Suppressor macrophage treated with lipopolysaccharide for 4 hours (primary cell): ENCODE measurements at places on chromosomes 1 and 21.

GRCh38 chr21:19541602-19542001, 1138.0 kb upstream of the TMPRSS15 start:
- DNase-seq = no peak

GRCh38 chr1:229380536-229381160, 37.8 kb upstream of the CCSAP start:
- DNase-seq = no peak

- DNase-seq = no peak
Observed at GRCh38 chr21:46428987-46429710, 29.5 kb upstream of the DIP2A start.

- no peak for DNase-seq
Observed at GRCh38 chr21:25658427-25659035, 19.5 kb downstream of the JAM2 start.

GRCh38 chr1:209617047-209617673, 33.6 kb downstream of the CAMK1G start:
- DNase-seq = no peak

DNA sequence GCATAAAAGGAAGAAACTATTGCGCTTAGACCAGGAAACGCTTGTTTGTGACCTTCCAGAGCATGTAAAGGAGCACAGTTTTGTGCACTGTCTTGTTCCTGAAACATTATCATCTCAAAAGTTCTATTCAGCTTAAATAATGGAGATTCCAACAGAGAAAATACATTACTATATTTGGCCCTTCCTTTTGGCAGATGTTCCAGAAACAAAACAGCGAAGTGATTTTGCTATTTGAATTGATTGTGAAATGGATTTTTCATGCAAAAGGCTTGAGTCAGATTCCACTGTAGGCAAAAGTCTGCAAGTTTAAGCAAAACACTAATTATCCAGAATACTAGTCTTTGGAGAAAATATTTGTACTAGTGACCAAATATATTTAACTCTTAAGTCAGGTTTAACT, 80.3 kb upstream of the PTBP2 start:
- no peak for DNase-seq

- DNase-seq = no peak
Observed at GRCh38 chr21:16192902-16193301, 463.1 kb downstream of the USP25 start.

DNA sequence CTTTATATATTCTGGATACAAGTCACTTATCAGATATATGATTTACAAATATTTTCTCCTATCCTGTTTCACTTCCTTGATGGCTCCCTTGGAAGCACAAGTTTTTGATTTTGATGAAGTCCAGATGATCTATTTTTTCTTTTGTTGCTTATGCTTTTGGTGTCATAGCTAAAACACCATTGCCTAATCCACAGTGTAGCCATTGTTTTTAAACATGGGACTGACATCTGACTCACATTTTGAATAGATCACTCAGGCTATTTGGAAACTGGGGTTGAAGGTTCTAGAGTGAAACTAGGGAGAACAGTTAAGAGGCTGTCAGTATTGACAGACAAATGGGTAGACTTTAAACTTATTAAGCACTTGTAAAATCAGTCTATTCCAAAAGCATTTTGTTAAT, 16.6 kb downstream of the AK4 start:
- DNase-seq = peak; percentile 91

DNA sequence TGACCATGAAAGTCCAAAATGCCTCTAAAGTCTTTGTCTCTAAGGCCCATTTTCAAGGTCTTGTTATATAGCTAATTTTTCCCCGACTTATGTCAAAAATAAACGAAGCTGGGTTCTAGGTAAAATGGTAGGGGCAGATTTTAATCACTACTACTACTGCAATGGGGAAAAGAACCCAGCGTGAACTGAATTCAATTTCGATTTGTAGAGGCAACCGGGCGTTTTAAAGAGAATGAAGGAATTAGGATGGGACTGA, 536 bp upstream of the EXO1 start:
- DNase-seq = no peak

DNA sequence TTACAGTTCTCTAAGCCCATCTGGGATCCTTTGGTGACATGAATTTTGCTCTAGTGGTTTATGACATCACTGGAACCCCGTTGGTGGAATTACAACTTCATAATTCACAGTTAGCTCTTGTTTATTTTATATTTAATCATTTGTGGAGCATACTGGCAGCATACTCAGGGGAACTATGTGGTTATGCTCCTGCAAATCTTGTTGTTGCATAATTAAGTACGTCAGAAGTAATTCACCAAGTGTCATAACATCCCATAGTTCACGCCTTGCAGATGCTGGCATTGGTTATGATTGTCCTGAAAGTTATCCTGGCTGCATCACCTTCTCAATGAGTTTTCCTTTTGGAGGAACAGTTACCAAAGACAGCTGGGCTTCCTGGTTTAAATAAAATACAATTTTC, 16.5 kb downstream of the PRRX1 start:
- DNase-seq = no peak

- DNase-seq = no peak
Observed at GRCh38 chr1:181583598-181583997, 100.3 kb downstream of the CACNA1E start.

- DNase-seq = no peak
Observed at GRCh38 chr1:174217248-174217647, 57.9 kb downstream of the RABGAP1L start.

GRCh38 chr1:233031521-233031920, 81.1 kb downstream of the NTPCR start:
- DNase-seq = no peak

GRCh38 chr1:63891060-63891690, 117.4 kb downstream of the ROR1 start:
- DNase-seq = no peak

GRCh38 chr1:15525050-15526020, 1.3 kb upstream of the DNAJC16 start:
- DNase-seq = no peak

- DNase-seq = no peak
Observed at GRCh38 chr1:99173282-99173681, 91.0 kb upstream of the PLPPR4 start.

GRCh38 chr1:163834778-163835177, 513.0 kb downstream of the NUF2 start:
- DNase-seq = no peak

GRCh38 chr21:46098303-46099141, 610 bp downstream of the COL6A2 start:
- no peak for DNase-seq

- no peak for DNase-seq
Observed at GRCh38 chr1:175841738-175842187, 98.4 kb upstream of the TNR start.

GRCh38 chr1:210239349-210240111, 6.9 kb downstream of the SERTAD4 start:
- DNase-seq = no peak

DNA sequence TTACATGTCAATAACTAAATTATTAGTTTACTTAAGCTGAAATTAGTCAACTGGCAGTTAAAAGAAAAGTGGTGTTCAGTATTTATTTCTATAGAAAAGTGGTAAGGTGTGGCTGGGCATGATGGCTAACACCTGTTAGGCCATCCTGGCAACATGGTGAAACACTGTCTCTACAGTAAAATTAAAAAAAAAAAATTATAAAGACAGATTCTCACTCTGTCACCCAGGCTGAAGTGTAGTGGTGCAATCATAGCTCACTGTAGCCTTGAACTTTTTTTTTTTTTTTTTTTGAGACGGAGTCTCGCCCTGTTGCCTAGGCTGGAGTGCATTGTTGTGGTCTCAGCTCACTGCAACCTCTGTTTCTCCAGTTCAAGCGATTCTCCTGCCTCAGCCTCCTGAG, 32.9 kb downstream of the WNT4 start:
- no peak for DNase-seq

- DNase-seq = peak; percentile 67
Observed at GRCh38 chr1:39360731-39361130, 130.7 kb upstream of the BMP8A start.

GRCh38 chr21:24197132-24197643, 1410.1 kb downstream of the MRPL39 start:
- no peak for DNase-seq

DNA sequence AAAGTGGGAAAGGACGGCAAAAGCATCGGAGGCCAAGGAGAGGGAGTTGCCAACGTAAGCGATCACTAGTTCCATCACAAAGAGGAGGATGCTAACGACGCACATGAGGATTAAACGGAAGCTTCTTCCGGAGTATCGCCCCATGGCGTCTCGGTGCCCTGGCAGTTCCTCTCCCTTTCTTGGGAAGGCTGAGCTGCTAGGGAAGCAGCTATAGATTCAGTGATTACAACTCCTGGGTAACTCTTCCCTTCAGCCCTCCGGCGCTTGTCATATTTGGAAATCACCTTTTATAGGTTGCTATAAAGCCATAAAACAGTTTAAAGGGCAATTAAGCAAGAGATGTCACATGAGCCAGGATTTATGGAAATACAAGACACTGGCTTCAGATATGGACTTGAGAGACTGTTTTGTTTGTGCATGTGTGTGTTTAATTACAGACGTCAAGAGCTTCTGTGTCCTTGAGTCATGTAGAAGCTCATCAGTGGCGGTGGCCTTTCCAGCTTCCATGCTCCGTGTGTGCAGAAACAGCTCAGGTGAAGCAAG, 30.6 kb upstream of the SLC30A10 start:
- no peak for DNase-seq

- DNase-seq = peak; percentile 55
Observed at GRCh38 chr1:6612641-6613360, 730 bp upstream of the PHF13 start.
